GM04504 (cell line): ENCODE measurements at places on chromosomes 6 and 20.

DNA sequence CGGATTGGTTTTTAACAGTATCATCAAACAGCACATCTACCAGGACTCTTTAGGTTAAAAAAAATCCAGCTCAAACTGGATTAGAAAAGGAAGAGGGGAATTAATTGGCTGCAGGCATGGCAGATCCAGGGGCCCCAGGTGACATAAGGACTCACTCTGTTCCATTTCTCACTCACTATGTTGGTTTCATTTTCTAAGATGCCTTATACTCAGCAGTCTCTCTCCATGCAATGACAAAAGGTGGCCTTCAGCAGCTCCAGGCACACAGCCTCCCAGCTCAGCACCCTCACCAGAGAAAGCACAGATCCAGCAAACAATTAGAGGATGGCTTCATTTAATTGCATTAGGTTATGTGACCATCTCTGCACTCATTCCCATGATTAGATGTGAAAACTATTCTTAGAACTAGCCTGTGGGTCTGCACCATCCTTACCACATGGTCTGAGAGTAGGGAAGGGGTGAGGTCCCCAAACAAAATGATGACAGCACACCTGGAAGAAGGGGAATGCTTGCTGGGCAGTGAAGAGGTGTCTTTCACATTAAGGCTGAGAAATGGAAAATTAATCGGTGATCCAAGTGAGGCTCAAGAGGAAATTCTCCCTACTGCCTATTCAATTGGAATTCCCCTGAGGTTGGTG lies 243.1 kb downstream of the CDH26 start:
- DNase-seq: no peak

GRCh38 chr20:364905-365794 lies 15.4 kb upstream of the TRIB3 start:
- no peak for DNase-seq

- no peak for DNase-seq
These were observed 101.9 kb downstream of the CDH26 start for GRCh38 chr20:60060006-60060557.

GRCh38 chr6:128806261-128806660 lies 76.7 kb upstream of the LAMA2 start:
- DNase-seq: peak; percentile 10

GRCh38 chr6:42864602-42865001 lies 14.8 kb upstream of the RPL7L1 start:
- DNase-seq: no peak

GRCh38 chr6:125981571-125982185 lies 4.7 kb upstream of the TRMT11 start:
- DNase-seq: no peak

- DNase-seq: no peak
These were observed 1.2 kb downstream of the ACSS1 start for GRCh38 chr20:25056690-25057233.

DNA sequence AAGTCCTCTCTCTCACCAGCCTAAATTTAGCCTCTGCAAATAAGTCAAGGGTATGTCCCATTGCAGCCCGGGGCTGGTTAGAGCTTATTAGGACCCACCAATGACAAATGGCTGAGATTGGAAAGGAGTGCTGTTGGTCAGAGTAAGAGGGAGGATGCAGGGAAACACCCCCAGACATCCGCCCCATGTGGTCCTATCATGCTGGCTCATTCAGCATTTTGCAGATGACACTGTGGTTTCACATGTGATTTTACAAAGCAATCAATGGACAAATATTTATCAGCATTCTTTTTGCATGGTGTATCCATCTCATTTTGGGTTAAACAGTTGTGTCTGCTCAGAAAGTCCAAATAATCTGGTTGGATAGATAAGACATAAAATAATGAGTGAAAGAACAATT lies 152.2 kb upstream of the EXOC2 start:
- DNase-seq: no peak

- DNase-seq: no peak
These were observed 145.2 kb downstream of the CEBPB start for GRCh38 chr20:50335866-50336265.

- DNase-seq: peak; percentile 40
These were observed 28.5 kb downstream of the RSPO3 start for GRCh38 chr6:127146932-127147331.

DNA sequence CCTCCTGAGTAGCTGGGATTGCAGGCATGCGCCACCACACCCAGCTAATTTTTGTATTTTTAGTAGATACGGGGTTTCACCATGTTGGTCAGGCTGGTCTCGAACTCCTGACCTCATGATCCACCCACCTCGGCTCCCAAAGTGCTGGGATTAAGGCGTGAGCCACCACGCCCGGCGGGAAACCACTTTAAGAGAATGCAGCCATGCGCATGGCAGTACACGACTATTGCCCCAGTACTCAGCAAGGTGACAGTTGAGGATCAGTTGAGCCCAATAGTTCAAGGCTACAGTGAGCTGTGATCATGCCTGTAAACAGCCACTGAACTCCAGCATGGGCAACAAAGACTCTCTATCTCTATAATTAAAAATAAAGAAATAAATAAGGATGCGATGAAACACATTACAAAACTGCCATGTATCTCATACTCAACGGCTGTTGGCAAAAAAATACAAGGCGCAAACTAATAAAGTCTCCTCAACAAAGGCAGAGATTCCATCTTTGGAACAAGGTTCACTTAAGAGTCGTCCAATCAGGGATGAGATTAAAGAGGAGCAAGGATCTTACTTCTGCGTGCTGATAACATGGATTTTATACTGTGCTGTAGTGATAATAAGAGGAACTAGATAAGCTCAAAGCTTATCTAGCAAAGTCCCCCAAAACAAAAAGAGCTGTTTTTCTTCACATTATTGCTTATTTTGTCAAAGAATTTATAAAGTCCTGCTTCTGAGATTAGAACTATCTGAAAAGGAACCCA lies 51.1 kb downstream of the STAU1 start:
- DNase-seq: no peak

DNA sequence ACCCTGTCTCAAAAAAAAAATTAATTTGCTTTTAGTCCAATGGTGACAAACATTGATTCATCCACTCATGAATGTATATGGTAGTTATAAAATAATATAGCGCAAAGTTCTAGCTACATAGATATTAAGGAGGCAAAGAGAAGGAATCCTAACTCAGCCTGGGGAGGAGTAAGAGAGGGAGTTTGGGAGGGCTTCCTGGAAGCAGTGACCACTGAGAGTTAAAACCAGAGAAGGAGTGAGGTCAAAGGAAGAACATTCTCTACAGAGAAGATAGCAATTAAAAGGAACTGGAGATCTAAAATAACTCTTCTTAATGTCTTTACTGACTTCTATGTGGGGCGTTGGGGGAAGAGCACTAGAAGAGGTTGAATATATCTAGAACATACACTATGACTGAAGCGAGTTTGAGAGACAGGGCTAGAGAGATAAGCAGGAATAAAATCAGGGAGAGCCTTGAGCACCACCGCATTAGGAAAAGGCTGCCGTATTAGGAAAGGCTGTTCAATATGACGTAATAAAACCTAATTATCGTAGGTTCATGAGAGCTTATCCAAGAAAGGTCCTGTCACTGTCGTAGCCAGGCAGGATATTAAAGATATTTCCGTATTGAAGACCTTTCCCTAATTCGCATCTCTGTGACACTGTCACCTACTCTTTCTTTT lies 81.8 kb upstream of the CNKSR3 start:
- no peak for DNase-seq
